A549 treated with AZD2906 at 1 μM for 4 hours (cell line): ENCODE measurements at places on chromosomes 16 and 17. TPM values are rescaled to one million over a fixed set of nuclear protein-coding genes. Genes with fewer than 3 reads are reported as not detected.

Gene CTRL
- total RNA-seq: 1.2 to 1.9 TPM (median 1.5 TPM) in 5 replicates

Gene TMEM238L
- not detected in 5 replicates for total RNA-seq

Gene CLEC18B
- 0.03 to 0.23 TPM (median 0.20 TPM) in 5 replicates for total RNA-seq

Gene VKORC1
- total RNA-seq: 99.8 to 149 TPM (median 147 TPM) in 5 replicates

Gene ABCA9
- total RNA-seq: not detected in 5 replicates

Gene MYOCD
- 0.66 to 1.1 TPM (median 0.83 TPM) in 5 replicates for total RNA-seq

Gene CDH3
- 0.23 to 0.37 TPM (median 0.30 TPM) in 5 replicates for total RNA-seq

Gene RARA
- total RNA-seq: 40.7 to 49.5 TPM (median 45.3 TPM) in 5 replicates

Gene KRTAP4-1
- total RNA-seq: 0.08 to 0.13 TPM in 2 of 5 replicates, not detected in the others

Gene HBA1
- total RNA-seq: 1.1 to 2.4 TPM (median 1.8 TPM) in 5 replicates

Gene ANKS4B
- total RNA-seq: 0.02 to 0.07 TPM (median 0.02 TPM) in 5 replicates

Gene TAC4
- total RNA-seq: not detected in 5 replicates
